ENCODE measurements at places on chromosomes 16 and 17.
A peak's percentile ranks its signal among the peaks of the same experiment; 100 is the strongest.

- no peak for DNase-seq
Observed at GRCh38 chr16:24668481-24669061, 60.9 kb upstream of the TNRC6A start.

DNA sequence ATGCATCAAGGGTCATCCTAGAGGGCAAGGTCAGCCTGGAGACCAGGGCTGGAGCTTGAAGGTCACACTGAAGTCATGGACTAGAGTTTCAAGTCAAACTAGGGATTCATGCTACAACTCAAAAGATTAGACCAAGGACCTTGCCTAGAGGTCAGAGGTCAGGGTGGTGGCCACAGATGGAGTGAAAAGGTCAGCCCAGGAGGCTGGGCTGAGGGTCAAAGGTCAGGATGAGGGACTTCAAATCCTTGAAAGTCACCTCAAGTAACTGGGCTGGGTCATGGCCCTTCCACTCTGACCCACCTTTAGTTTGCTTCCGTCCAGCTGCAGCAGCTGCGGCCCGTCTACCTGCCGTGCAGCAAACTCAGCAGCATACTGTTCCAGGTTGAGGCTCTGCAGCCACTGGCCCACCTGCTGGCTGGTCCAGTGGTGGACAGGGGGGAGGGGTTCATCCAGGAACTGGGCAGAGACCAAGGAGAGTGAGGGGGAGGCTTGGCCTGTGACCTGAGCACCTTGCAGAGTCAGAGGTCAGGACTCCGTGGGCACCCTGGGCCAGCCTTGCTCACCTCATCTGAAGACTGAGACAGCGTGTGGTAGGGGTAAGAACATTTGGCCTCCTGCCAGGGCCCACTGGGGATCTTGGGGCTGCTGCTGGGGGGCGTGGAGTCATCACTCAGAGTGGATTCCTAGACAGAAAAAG lies 16.2 kb downstream of the SAMD14 start:
- no peak for DNase-seq

DNA sequence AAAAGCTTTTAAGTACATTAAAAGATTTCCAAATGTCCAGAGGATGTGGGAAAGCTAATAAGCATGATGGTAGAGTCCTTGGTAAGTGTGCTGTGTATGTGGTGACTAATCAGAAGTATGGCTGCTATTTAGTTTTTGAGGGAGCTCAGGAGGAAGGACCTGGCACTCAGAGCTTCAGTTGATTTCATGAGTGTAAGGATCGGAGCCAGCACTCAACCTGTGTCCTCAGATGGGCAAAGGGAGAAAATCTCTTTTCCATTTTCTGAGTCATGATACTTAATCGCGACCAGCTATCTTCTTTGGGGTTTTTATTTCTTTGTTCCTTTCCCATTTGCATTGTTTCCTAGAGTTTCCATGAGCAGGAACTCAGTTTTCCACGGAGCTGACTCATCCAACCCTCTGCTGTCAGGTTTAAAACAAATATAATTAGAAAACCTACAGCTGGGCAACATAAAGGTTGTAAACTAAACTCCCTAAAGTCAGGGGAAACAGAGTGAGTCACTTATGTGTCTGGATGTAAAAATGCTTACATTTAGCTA lies 125.4 kb downstream of the MAP2K6 start:
- no peak for DNase-seq

GRCh38 chr17:21242026-21242697 lies 11.0 kb downstream of the NATD1 start:
- DNase-seq, result no peak

DNA sequence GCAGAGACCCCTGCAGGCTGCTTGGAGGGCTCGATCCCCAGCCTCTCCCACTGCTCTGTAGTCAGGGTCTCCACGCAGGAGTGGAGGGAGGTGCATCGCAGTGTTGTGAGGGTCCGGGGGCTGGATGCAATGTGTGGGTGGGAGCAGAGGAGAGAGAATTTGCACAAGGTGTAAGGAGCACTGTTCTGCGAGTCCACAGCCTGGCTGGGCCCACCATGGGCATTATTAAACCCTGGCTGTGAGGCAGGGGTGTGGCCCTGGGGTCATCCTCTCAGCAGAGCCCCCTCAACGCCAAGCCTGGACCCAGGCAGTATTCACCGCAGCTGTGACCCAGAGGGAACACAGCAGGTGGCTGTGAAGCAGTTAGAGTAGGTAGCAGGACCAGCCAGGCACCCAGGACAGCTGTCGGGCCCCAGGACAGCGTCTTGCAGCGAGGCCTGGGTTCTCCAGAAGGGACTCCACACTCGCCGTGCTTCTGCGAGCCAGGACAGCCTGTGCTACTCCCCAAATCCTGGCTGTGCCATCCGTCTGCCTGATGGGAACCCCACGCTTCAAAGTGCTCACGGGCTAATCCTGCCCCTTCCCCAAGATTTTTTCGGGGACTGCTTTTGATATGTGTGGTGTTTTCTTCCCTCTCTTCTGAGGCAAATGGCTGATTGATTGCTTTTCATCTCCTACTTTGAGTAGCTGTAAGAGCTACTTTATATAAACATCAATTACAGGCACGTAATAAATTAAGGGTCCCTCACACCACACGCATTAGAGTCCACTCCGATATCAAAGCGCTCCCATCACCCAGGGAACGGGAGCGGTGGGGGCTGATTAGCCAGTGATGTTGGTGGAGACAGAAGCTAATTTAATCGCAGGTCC lies 100.9 kb upstream of the GSE1 start:
- no peak for DNase-seq

DNA sequence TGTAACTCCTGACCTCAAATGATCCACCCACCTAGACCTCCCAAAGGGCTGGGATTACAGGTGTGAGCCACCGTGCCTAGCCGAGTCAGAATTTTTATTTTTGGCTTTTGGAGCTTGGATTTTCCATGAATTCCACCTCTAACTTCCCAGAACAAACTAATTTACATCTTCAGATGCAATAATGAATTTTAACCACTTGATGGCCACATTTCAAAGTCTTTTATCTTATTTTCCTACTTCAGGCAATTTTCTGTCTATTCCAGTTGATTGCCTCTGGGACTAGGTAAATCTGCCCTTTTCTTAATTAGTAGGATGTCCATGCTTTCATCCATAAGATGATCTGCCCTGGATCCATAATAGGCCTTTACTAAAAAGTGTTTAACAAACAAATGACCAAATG lies 156.4 kb upstream of the ANKFN1 start:
- DNase-seq, result no peak

DNA sequence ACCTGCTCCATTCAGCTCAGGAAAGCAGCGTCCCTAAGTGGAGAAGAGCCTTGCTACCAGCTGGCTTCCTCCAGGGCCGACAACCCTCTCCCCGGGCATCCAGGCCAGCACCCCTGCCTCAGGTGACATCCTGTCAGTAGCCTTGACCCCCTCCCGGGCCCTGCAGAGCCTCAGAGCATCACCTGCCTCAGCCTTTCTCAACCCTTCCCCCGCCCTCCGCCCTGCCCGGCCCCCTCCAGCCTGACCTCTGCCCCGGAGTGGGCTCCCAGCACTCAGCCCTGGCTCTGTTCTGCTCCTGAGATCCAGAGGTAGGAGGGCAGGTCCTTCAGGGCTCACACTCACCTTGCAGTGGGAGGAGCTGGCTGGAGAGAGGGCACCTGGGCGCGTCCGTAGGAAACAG lies 73.8 kb upstream of the METRNL start:
- no peak for DNase-seq

- no peak for DNase-seq
Observed at GRCh38 chr17:43790311-43790940, 10.2 kb downstream of the CFAP97D1 start.

DNA sequence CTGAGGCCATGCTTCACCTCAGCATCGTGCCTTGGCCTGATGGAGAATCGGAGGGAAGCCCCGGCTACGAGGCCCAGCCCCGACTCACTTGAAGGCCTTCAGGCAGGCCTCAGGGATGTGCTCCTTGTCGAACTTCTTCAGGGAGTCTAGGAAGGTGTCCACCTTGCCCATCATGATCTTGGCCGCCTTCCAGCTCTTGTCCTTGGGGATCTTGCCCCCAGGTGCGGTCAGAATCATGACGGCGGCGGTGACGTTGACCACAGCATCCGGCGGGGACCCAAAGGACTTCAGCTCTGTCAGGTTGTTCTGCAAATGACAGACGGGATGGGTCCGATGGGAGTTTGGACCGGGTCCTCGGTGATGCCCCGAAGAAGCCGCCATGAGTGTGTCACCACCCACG lies 81.2 kb downstream of the PGS1 start:
- DNase-seq, result no peak

GRCh38 chr16:67563708-67564468 lies 1.6 kb downstream of the CTCF start:
- no peak for DNase-seq

DNA sequence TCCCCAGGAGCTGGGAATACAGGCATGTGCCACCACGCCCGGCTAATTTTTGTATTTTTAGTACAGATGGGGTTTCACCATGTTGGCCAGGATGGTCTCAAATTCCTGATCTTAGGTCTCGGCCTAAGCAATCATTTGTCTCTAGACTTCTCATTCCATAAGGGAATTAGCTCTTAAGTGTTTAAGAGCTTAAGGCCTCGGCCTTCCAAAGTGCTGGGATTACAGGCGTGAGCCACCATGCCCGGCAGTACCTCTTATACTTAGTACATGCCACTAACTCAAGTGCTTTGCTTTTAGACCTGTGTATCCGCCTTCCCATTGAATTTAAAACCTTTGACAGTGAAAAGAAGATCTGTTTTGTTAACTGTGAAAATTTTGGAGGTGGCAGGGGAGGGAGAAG lies 16.6 kb upstream of the IL21R start:
- DNase-seq, result no peak

DNA sequence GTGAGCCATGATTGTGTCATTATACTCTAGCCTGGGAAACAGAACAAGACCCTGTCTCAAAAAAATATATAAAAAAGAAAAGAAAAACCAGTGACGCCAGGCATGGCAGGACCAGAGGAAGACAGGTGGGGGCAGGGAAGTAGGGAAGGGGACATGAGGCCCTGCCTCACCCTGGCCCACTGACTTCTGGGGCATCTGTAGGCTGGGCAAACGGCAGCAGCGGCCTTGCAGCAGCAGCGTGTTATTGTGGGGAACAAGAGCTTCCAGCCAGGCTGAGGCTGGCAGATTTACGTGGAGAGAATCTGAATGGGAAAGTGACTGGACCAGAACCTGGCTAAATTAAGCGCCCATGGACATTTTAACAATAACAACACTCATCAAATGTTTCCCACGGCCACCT lies 19.4 kb downstream of the CMTM4 start:
- DNase-seq, result no peak

DNA sequence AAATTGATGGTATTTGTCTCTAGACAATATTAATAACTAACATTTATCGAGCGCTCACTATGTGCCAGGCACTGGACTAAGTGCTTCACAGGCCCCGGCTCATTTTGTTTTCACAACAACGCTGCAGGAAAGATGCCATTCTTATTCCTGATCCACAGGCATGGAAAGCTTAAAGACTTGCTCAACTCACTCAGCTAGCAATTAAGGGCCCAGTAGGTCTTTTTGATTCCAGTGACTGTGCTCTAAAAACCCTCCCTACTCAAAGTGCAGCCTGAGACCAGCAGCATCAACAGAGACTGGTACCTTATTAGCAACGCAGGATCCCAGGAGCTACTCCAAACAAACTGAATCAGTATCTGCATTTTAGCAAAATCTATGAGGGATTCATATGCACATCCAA lies 35.3 kb downstream of the CUEDC1 start:
- DNase-seq, result no peak

GRCh38 chr17:77375917-77376651 lies 235.3 kb downstream of the SEC14L1 start:
- peak; percentile 61 for DNase-seq

- DNase-seq, result no peak
Observed at GRCh38 chr17:39981207-39981741, 667 bp downstream of the PSMD3 start.

- no peak for DNase-seq
Observed at GRCh38 chr17:61806081-61806828, 57.1 kb downstream of the BRIP1 start.

DNA sequence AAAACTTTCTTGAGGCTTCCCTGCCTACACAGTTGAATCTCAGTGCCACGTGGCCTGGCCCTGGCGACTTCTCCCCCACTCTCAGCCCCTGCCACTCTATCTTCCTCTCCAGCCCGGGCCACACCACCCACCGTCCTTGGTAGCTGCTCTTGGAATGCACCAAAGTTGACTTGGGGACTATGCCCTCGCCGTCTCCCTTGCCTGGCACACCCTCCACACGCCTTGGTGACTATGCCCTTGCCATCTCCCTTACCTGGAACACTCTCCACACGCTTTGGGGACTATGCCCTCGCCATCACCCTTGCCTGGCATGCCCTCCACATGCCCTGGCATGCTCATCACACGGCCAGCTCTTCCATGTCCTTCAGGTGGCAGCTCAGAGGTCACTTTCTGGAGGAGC lies 15.5 kb upstream of the TVP23A start:
- DNase-seq, result no peak

- DNase-seq, result no peak
Observed at GRCh38 chr17:76189741-76190140, 48.7 kb upstream of the FOXJ1 start.

GRCh38 chr17:343211-343610 lies 9.4 kb downstream of the RPH3AL start:
- DNase-seq, result no peak

GRCh38 chr17:45336390-45337182 lies 19.8 kb upstream of the MAP3K14 start:
- peak; percentile 30 for DNase-seq

GRCh38 chr17:49624896-49625295 lies 49.2 kb downstream of the NXPH3 start:
- no peak for DNase-seq

DNA sequence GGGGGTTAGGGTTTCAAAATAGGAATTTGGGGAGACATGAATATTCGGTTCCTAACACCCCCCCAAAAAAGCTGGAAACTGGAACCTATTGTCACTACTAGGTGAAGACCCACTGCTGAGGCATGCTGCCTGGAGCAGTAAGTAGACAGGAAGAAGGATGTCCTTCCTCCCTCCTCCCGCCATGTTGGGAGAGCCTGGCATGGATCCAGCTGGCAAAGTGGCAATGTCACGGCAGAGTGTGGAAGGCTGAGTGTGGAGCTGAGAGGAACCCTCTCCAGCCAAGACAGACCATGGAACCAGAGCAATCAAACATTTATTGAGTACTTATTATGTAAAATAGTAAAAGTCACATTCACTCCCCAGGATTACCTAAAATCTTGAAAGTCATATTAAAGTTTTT lies 49.0 kb downstream of the CCDC182 start:
- DNase-seq, result no peak

DNA sequence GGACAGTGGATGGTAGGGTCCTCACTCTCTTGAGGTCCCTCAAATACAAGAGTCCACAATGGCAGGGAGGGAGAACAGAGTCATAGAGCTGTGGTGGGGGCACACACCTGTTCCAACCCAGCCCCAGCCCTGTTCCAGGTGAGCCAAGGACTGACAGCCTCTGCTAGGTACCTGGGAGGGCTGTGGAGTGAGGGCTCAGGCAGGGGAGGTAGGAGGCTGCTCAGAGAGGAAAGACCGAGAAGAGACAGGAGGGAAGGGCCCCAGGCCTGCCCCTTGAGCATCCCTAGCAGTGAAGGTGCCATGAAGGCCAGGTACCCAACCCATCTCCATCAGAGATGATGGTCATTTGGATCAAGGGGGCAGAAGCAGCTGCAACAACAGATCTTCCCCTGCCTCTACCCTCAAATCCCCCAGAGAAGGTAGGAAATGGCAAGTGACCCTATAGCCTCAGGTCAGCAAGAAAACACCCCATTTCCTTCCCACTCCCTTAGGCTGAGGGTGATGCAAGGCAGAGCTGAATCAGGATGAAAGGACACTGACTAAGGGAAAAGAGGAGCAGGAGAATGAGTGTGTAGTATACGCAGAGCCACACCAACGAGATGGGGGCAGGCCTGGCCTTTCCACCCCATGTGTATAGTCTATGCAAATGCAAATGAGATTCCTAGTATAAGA lies 28.6 kb downstream of the CD300LG start:
- DNase-seq, result no peak

GRCh38 chr17:2962729-2963128 lies 100.7 kb downstream of the OR1D5 start:
- DNase-seq, result peak; percentile 72
